ENCODE measurements at places on chromosomes 3 and 15.

DNA sequence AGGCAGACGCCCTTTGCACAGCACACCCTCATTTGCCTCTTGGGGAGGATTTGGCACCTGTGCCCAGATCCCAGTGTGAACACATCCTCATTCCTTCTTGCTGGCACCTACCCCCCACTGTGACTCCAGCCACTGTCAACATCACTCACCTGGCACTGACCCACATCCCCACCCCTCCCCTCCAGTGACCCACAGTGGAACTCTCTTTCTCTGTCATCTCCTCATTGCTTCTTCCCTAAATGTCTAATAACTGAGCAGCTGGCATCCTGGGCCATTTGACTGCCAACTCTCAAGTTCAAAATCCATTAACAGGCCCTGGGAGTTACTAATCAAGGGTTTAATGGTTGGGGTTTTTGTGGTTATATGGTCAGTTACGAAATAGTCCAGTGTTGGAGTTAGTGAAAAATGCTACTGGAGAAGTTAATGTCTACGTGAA is 14.4 kb downstream of the SNAPC5 start:
- DNase-seq, result no peak

DNA sequence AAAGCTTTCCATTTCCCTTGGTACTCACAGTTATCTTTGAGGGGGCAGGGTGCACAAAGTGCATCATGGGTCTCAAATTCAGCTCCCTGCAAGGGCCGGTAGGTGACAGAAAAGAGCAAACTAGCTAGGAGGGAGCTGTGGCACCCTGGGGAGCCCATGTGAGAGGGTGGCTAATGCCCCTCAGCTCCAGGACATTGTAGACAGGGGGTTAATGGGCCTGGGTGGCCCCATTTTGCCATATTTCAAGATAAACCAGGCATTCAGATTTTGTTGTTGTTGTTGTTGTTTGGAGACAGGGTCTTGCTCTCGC is 3.7 kb upstream of the SLC6A6 start:
- no peak for DNase-seq

DNA sequence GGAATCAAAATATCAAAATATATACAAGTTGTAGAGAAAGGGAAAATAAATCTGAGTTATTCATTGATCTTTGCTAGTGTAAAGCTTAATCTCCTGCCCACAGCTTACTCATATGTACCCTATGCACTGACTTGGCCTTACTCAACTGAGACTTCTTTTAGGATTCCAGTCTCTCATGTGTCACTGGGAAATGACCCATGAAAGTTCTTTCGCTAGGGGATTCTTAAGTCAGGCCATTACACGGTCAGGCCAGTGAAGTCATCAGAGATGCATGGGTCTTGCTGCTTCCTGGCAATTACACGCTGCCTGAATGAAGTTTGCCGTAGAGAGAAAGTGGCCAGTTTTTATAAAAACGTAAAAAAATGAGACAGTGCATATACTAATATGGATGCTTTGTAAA is 20.7 kb upstream of the LPP start:
- no peak for DNase-seq

- DNase-seq, result no peak
These were observed 9.3 kb upstream of the GBE1 start for GRCh38 chr3:81770710-81771109.

DNA sequence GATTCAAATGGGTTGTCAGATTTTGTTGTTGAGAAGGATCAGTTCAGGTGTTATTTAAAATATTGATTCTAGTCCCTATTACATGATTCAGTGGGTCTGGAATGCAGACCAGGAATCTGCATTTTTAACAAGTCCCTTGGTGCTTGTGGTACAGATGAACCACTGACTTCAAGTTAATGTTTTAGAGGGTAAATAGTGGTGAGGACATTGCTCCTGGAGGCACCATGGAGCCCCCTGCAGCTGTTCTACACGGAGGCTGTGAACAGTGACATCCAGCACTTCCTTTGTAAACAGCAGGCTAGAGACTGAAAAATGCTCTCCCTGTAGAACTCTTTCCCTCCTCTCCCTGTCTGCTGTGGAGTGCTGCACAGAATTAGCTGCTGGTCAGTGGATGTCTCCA is 4.8 kb upstream of the FSIP1 start:
- no peak for DNase-seq

DNA sequence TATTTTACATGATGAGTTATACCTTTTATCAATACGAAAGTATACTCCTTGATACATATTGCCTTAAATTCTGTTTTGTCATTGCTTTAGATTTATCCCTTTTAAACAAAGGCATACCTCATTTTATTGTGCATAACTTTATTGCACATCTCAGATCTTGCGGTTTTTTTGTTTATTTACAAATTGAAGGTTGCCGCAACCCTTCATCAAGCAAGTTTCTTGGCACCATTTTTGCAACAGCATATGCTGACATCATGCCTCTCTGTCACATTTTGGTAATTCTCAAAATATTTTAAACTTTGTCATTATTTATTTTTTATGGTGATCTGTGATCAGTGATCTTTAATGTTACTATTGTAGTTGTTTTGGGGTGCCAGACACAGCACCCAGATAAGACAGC is 20.9 kb downstream of the SNRK start:
- DNase-seq, result no peak

DNA sequence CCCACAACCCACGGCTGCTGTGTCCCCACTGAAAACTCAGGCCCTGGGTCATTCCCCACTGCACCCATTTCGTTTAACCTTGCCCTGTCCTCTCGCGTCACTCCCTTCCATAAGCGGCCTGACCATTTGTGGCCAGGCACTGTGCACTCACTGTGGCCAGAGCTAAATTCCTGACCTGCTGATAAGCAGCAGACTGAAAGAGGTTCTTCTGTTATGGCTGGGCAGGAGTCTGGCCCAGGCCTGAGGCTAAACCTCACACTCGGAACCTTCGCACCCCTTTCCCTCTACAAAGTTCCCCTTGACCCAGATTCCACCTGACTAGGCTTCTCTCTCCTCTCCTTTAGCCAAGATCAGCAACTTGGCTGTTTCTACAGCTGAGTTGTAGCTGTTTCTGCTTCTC is 62.3 kb downstream of the ADAMTS17 start:
- no peak for DNase-seq
